ENCODE measurements at places on chromosomes 11 and 22.

DNA sequence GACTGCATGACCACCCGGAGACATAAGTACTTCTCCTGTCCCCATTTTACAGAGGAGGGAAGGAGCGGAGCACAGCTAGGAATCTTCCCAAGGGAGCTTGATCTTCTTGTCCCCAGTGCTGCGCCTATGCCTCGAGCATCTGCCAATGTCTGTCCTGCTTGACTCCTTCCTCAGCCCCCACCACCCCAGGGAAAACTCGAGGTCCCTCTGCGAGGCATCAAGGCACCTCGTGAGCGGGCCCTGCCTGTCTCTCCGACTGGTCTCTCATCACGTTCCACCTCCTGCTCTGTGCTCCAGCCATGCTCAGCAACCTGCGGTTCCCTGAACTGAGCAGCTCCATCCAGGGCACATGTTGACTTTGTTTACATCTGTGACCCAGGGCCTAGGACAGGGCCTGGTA, 2.5 kb downstream of the NCF4 start:
- no peak for DNase-seq

DNA sequence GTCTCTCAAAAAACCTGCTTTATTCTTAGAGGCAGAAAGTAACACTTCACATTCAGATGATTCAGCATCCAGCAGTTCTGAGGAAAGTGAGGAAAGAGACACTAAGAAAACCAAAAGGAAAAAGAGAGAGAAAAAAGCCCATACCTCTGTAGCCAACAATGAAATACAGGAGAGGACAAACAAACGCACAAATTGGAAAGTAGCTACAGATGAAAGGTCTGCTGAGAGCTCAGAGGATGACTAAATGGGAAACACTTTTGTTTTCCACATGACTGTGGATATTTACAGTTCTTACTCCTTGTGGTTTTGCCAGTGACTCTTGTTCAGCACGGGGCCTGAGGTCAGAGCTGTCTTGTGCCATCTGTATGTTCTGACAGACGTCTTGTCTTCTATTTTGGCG, 3.8 kb downstream of the TIMM8B start:
- peak; percentile 96 for DNase-seq

GRCh38 chr11:89456681-89457080, 34.5 kb downstream of the NOX4 start:
- no peak for DNase-seq

GRCh38 chr11:2779981-2780849, 80.4 kb upstream of the KCNQ1OT1 start:
- peak; percentile 24 for DNase-seq

GRCh38 chr11:14852571-14853177, 39.4 kb downstream of the CYP2R1 start:
- no peak for DNase-seq
